NCI-H1105 treated with DMSO at 0.1 percent for 48 hours (cell line): ENCODE measurements at places on chromosomes 12 and 14.

- DNase-seq: no peak
Measured at GRCh38 chr14:105485739-105486162, 935 bp upstream of the CRIP1 start.

GRCh38 chr14:94751956-94752355 is 18.0 kb downstream of the GSC start:
- DNase-seq: no peak

DNA sequence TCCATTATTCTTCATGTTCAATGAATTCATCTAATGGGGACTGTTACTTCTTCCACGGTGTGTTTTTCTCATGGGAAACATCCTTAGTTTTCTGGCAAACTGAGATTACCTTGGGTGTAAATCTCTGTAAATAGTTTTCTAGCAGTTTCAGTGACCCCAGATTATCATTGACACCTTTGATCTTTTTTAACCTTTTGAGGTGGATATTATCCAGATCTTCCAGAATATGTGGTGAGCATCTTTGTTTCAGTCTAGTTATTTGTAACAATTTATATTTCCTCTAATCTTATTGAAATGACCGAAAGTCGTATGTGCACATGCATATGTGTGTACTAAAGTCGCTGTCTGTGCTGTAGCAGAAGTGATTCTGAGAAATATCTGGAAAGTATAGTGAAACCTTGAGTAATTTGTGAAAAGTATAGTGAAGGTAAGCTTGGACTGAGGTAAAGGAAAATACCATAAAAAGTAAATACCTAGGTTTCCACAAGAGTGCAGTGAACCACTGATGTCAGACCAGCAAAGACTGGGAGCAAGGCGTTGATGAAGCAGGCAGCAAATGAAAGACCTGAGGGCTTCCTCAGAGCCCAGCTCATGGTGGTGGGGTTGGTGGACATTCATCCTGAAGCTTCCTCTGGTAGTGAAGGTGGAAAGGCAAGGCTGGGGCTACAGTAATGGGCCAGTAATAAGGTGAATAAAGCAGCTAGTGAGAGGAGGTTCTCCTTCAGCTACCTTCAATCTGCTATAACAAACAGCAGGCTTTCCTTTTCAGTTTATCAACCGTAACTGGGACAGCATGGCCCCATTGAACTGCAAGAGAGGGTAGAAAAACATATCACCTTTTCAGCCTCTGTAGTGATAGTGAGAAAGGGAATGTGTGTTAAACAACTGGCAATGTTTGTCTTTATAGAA is 480.2 kb upstream of the FBXO33 start:
- DNase-seq: no peak

DNA sequence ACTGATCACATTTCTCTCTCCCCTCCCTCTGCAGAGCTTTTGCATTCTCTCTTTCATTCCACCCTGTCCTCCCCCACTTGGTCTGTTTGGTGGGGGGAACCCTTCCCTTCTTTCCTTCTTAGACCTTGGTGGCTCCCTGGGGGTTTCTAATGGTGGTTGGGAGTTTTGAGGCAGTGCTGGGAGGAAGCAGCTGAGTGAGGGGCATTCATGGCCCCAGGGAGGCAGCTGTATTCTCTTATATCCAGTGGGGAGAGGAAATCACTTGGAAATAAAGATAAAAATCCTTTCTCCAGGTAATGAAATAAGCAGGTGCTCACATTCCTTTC is 13.3 kb downstream of the NGDN start:
- no peak for DNase-seq

DNA sequence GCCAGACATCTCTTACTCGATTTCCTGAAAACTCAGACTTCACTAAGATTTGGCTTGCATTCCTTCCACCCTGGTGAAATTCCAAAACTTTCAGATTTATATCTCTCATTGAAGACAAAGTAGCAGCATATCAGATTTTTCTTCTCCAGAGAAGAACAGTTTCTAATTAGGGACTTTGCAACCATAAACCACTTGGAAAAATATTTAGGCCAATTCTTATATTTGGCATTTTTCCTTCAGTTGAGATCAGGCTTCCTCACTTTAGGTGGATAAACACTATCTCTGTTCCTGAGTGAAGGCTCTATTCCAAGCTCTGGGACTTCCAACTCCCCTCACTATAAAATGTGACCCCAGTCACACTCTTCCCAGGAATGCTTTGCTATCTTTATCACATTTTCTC is 1434.3 kb upstream of the FLRT2 start:
- DNase-seq: no peak

GRCh38 chr12:1972856-1973317 is 31.4 kb downstream of the DCP1B start:
- DNase-seq: no peak

- no peak for DNase-seq
Measured at GRCh38 chr14:68784226-68784910, 8.5 kb downstream of the ZFP36L1 start.

DNA sequence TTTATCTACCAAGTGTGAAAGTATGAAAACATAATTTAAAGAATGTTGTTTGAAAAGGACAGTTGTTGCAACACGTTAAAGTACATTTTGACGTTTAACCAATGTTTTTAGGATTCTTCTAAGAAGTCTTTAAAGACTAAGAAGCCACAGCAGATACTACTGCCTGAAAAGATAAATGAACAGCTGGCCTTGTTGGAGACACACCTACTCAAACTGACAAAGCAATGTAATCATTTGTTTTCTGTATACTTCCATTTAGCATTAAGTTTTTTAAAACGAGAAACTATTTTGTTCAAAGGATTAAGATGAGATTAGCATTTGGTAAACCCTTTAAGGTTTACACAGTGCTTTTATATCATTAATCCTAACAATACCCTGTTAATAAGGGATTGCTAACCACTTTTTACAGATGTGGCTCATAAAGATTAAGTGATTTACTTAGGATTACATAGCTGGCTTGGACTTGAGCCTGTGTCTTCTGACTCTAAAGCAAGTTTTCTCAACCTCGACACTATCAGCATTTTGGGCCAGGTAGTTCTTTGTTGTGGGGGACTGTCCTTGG is 134.4 kb downstream of the CFAP54 start:
- DNase-seq: no peak
